ENCODE measurements at places on chromosomes 5 and 9.

DNA sequence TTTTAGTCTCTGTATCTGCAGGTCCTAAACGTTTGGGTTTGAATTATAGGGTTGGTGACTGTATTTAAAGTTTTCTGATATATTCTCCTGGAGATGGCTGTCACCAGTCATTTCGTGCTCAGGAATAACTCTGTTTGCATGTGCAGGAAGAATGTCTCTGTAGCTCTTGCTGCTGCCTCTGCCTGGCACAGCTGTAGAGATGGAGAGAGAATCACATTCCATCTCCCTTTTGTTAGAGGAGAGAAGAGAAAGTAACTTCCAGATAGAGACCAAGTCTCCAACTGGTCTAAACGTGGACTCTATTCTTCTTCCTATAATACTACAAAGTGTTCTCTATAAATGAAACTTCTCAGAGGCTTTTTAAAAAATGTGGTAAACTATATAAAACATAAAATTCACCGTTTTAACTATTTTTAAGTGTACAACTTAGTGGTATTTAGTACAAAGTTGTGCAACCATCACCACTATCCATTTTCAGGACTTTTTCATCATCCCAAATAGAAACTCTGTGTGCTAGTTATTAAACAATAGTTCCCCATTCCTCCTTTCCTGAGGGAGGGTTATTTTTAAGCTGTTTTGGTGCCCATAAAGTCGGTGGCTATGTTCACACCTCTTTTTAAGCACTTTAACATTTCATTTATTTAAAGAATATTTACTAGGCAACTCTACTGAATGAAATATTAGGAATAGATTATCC lies 20.7 kb upstream of the STARD4 start:
- DNase-seq, result no peak

- DNase-seq, result peak; percentile 22
Measured at GRCh38 chr5:115586525-115587146, 15.6 kb downstream of the TICAM2 start.

DNA sequence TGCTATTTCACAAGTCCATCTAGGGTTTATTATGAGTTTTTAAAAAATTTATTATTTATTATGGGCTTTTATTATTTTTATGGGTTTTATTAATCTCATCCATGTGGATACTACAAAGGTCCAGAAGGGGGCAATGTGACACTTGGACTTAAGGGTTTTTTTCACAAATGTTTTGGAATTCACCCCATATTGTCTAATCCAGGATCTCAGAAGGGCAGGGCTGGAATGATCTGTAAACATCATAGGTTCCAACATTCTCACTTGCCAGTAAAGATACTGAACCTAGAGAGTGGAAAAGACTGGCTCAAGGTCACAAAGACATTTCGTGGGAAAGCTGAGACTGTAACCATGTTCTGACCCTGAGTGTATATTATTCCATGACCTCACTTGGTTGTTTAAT lies 35.6 kb downstream of the NIM1K start:
- peak; percentile 65 for DNase-seq

- DNase-seq, result peak; percentile 75
Measured at GRCh38 chr5:2833556-2833955, 82.1 kb upstream of the IRX2 start.

DNA sequence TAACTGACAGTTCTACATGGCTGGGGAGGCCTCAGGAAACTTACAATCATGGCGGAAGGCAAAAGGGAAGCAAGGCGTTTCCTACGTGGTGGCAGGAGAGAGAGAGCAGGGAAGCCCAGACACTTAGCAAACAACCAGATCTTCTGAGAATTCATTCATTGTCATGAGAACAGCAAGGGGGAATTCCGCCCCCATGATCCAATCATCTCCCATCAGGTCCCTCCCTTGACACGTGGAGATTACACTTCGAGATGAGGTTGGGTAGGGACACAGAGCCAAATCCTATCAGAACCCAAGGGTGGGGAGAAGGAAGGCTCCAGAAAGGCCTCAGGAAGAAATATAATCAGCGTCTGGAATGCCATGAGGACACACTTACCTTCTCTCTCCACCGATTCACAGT lies 34.3 kb downstream of the KIF4B start:
- DNase-seq, result no peak

- peak; percentile 75 for DNase-seq
Measured at GRCh38 chr9:136711751-136712689, at the start of gene DIPK1B. DIPK1B (plus strand) TSS chr9:136712572; CDS start chr9:136712666, 94 bp downstream.

DNA sequence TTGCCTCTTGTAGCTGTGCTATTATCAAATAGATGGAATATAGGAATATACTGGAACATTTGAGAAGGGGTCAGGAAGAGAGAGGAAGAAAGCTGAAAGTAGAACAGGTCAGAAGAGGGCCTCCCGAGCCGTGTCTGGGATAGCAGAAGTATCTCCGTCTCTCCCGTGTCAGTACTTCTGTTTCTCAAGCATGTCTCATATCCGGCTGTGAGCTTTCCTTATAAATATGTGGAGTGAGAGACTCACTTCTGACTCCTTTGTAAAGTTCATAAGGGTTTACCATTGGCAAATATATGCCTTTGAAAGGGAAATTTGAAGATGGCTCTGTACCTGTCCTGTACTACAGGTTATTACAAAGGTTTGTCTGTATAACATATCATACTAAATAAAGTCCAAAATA lies 50.3 kb downstream of the MOCS2 start:
- DNase-seq, result no peak

GRCh38 chr5:147430628-147431027 lies 79.2 kb downstream of the DPYSL3 start:
- DNase-seq, result no peak

DNA sequence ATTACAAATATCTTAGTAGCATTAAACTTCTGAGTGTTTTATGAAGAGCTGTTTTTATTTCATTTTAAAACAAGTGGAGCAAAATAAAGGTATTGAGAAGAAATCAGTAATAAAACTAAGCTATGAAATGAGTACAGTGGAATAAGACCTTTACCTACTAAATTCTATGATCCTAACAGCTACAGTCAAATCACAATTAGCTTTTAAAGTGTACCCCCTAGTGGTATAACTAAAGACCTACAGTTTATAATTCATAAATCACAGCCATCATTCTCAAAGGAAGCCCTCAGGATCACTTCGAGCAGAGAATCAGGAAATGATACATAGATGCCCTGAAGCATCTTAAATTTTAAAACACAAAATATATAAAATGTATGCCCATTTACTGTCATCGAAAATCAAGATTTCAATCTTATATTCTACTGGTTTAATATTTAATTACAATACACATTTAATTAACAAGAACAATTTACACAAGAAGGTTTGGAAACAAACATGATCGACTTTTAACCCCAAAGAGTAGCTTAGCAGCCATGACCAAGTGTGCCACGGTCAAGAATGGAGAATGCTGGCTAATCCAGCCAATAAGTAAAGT lies 12.3 kb downstream of the CCNH start:
- peak; percentile 40 for DNase-seq

DNA sequence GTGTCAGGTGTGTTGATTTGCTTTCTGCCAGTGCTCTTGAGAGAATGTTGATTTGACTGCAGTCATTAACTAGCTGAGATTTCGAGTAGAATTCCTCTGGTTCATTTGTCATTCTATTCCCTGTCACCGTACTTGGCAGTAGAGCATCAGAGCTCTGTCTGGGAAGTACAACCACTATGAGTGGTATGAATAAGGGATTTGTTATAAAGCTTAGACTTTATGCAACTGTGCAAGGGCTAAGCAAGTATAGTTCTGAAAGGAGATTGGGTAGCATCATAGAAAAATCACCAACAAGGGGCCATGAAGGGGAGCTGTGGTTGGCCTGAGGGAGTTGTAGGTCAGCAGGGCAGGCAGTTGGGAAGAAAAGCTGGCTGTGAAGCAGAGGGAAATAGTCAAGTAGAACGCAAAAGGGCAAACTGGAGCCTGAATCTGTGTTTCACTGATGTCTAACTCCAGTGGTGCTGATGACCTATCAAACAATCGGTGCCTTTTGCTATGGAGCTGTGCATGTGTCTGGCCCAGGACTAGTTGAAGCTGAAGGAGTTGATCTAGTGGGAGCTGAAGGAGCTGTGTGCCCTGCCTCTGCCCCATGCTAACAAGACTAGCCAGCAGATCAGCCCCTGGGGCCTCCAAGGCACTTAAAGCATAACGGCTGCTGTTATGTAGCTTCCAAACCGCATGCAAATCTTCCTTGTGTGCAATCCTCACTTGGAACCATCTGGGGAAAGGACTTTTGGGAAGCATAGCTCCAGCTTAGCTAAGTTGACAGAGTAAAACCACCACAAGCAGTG lies 110.0 kb downstream of the SLC28A3 start:
- peak; percentile 94 for DNase-seq

Measured in NCI-H526 (cell line).